ENCODE measurements at places on chromosomes 4 and X. TPM values are rescaled to one million over a fixed set of nuclear protein-coding genes. Genes with fewer than 3 reads are reported as not detected.

- H3K27ac ChIP-seq = no peak overlapping the region
- H3K27me3 ChIP-seq = no peaks in the 10 kb centered on the region
- no peaks in the 10 kb centered on the region for H3K4me1 ChIP-seq
- no peak for DNase-seq
- no peaks in the 10 kb centered on the region for H3K36me3 ChIP-seq
Observed at GRCh38 chr4:86280246-86280645, 79.6 kb downstream of the MAPK10 start.

DNA sequence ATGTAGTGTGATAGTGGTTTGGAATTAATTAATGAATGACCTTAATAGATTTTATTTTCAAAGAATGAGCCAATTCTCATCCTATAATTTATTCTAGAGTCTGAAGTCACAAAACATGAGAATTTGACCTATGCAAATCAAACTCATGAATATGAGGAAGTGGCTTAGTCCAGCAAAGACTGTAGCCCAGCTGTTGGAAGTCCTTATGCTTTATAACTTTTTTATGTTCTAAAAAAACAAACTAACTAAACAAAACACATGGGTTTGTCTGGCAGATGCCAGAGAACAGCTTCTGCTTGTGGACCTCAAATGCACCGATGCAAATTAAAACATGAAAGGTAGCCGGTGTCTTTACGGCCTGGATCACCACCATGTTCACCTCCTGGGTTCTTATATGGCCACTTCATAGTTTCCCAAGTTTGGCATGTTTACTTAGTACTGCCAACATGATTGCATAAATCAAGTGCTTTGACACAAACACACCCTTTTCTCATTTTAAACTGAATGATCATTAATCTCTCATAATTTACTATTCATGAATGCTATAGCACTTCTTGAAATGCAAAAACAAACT is 277.4 kb downstream of the PAPSS1 start:
- H3K27ac ChIP-seq = no peak overlapping the region
- no peaks in the 10 kb centered on the region for H3K4me1 ChIP-seq

GRCh38 chr4:66555301-66555700 is 885.0 kb upstream of the EPHA5 start:
- H3K4me3 ChIP-seq = no peak overlapping the region
- H3K27me3 ChIP-seq = no peaks in the 10 kb centered on the region
- H3K4me1 ChIP-seq = no peaks in the 10 kb centered on the region
- no peaks in the 10 kb centered on the region for H3K36me3 ChIP-seq
- H3K27ac ChIP-seq = no peak overlapping the region
- no peak for DNase-seq

DNA sequence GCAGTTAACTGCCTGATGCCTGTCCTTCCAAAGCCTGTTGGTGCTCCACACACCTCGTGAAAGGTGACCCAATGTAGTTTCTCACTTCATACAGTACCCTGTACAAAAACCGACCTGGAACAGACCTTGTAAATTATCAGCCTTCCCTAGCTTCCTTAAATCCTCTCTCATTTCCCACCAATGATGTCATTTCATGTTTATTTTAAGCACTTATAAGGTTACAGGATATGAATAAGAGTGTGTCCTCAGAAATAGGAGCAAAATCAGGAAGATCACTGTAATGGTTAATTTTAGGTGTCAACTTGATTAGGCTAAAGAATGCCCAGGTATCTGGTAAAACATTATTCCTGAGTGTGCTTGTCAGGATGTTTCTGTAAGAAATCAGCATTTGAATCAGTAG is 44.7 kb downstream of the TMEM150C start:
- no peaks in the 10 kb centered on the region for H3K36me3 ChIP-seq
- DNase-seq = no peak
- H3K27me3 ChIP-seq = no peaks in the 10 kb centered on the region
- H3K27ac ChIP-seq = no peak overlapping the region
- no peaks in the 10 kb centered on the region for H3K4me1 ChIP-seq

DNA sequence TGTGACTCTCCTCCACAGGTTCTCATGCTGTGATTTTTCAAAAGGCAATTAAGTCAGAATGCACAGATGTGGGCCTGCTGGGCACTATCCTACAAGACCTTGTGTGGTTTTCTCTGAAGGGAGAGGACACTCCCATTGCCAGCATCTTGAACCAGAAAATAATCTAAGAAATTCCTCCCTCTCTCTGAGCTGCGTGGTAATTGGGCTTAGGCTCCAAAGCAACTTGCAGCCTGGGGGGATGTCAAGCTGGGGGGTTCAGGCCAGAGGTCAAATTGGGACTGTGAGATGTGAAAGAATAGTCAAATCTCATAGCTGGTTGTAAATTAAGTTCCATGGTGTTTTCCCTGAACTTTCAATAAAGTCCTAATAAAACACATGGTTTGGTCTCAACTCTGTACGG is 350.6 kb upstream of the SLC7A11 start:
- H3K27me3 ChIP-seq = no peaks in the 10 kb centered on the region
- no peak overlapping the region for H3K27ac ChIP-seq
- no peak for DNase-seq
- no peak overlapping the region for H3K4me3 ChIP-seq
- H3K36me3 ChIP-seq = no peaks in the 10 kb centered on the region

DNA sequence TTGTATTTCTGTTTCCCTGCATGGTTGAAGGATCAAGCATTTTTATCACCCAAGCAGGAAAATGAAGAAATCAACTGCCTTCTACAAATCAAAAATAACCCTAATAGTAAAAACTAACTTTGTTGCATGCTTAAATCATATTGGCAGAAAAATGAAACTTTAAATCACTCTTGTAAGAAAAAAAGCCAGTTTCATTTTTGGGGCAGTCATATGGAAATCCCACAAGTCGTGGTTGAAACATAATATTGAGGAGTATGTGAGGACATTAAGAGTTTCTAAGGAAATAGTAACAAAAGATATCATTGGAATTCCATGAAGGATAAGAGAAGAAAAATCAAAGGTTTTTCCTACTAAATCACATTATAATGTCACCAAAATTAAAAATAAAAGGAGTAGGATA is 8.4 kb downstream of the TEC start:
- H3K27ac ChIP-seq = no peak overlapping the region
- DNase-seq = no peak
- H3K4me3 ChIP-seq = no peak overlapping the region
- H3K36me3 ChIP-seq = no peaks in the 10 kb centered on the region

DNA sequence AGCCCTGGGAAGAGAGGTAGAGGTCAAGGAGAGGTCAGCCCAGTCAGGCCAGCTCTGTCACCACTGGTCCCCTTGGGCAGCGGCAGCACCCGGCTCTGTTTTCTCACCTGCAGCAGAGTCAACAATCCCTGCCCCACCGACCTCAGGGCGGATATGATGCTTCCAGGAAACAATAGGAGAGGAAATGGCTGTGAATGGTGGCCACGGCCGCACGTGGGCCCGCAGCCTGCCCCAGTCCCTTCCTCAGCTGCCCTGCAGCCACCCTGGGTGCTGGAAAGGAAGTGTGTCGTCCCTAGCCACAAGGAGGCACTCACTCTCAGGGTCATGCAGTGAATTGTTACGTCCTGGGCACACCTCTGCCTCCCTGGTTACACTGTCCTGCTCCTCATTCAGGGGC is 92.5 kb upstream of the ENPP6 start:
- H3K4me1 ChIP-seq = peaks cover 15% of the 10 kb centered on the region
- H3K27ac ChIP-seq = no peak overlapping the region
- H3K36me3 ChIP-seq = no peaks in the 10 kb centered on the region
- H3K4me3 ChIP-seq = no peak overlapping the region
- DNase-seq = no peak

DNA sequence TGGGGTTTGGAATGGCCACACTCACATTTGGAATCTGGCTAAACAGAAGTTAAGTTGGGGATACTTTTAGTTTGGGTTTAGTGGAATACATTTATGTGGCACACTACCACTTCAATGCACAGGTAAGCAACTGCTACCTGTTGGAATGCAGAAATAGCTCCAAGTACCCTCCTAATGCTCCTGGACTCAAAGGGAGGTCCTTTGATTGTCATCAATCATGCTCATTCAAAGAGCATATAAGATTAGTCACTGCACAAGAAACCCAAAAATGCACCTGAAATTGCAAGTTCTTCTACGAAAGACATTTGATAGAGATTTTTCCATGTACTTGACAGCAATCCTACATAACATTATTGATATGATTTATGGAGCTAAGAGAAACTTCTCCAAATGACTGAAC is 247.7 kb downstream of the ANKRD50 start:
- H3K36me3 ChIP-seq = no peaks in the 10 kb centered on the region
- no peaks in the 10 kb centered on the region for H3K27me3 ChIP-seq
- DNase-seq = no peak
- no peak overlapping the region for H3K4me3 ChIP-seq

DNA sequence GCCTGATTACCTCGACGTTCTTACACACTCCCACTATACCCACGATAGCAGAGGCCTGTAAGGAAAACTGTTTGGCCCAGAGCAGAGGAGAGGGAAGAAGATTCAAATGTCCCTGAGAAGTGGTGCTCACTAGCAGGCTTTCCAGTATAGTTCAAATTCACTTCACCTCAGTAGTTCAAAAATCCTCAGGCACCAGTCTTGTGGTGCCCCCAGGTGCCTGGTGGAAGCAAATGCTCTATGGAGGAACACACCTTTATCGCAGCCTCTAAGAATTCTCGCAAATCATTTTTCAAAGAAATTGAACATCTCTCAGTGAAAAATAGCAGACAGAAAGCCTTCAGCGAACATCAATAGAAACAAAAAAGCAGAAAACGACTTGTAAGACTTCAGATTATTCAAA is 12.2 kb upstream of the MTMR1 start:
- no peak for DNase-seq
- H3K27me3 ChIP-seq = no peaks in the 10 kb centered on the region
- H3K36me3 ChIP-seq = no peaks in the 10 kb centered on the region
- no peak overlapping the region for H3K4me3 ChIP-seq
- H3K27ac ChIP-seq = no peak overlapping the region

DNA sequence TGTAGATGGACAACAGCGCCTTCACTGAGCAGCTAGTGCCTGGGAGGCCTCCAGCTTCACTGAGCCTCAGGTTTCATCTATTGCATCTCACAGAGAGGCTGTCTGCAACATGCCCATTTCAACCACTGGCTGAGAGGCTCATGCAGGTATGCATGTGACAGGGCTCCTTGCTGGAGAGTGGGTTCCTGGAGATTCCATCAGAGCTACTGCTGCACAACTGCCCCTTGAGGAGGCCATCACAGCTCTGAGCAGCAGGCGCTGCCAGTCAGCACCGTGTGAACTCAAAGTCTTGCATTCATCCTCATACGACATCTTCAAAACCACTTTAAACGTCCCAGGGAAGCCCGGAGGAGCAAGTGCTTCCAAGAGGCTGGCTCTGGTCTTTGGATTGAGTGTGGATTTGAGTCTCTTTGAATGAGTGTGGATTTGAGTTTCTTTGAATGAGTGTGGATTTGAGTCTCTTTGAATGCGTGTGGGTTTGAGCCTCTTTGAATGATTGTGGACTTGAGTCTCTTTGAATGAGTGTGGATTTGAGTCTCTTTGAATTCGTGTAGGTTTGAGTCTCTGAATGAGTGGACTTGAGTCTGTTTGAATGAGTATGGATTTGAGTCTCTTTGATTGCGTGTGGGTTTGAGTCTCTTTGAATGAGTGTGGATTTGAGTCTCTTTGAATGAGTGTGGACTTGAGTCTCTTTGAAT is 8.7 kb downstream of the P2RY8 start:
- DNase-seq = no peak
- peaks cover 22% of the 10 kb centered on the region for H3K36me3 ChIP-seq
- H3K4me3 ChIP-seq = no peak overlapping the region
- H3K4me1 ChIP-seq = peaks cover 64% of the 10 kb centered on the region

DNA sequence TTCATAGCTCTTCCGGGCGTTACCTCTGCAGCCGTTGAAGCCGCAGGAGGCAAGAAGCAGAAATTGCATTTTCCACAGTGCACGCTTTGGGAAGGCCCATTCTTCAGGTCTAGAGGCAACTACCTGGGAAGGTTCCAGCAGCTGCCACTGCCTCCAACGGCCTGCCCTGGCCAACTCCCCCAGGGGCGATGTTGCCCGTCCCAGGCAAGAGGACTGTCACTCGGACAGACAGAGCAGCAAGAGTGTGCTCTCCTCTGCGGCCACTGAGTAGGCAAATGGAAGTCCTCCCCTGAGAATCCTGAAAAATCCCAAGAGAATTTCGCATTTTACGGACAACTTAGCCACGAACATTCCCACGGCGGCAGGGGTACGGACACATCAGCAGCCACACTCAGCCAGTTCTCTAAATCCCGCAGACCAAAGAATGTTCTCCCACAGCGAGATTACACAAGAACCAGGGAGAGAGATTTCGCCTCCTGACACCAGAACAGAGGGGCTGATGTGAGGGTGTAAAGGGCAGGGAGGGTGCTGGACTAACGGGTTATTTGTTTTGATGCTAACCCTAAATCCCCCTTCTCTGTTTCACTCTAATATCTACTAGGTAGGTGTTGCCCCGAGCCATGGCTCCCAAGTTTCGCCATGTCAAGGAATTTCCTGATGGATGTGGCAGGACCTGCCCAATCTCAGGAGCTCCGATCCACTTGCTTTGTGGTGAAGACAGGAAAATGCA is 63.8 kb downstream of the SEPSECS start:
- H3K36me3 ChIP-seq = no peaks in the 10 kb centered on the region
- H3K27me3 ChIP-seq = no peaks in the 10 kb centered on the region
- DNase-seq = no peak
- no peak overlapping the region for H3K27ac ChIP-seq
- no peaks in the 10 kb centered on the region for H3K4me1 ChIP-seq

- no peak for DNase-seq
- H3K27me3 ChIP-seq = no peaks in the 10 kb centered on the region
- H3K4me1 ChIP-seq = no peaks in the 10 kb centered on the region
- no peaks in the 10 kb centered on the region for H3K36me3 ChIP-seq
- H3K27ac ChIP-seq = no peak overlapping the region
Observed at GRCh38 chr4:150234246-150234645, 156.0 kb downstream of the DCLK2 start.

- H3K27ac ChIP-seq = no peak overlapping the region
- peaks cover 42% of the 10 kb centered on the region for H3K4me1 ChIP-seq
- no peak for DNase-seq
- H3K4me3 ChIP-seq = no peak overlapping the region
Observed at GRCh38 chr4:1295405-1296055, 5.8 kb downstream of the MAEA start.

GRCh38 chrX:153988493-153988892 is 15.9 kb downstream of the TMEM187 start:
- no peak overlapping the region for H3K27ac ChIP-seq
- no peaks in the 10 kb centered on the region for H3K36me3 ChIP-seq
- peaks cover 38% of the 10 kb centered on the region for H3K4me1 ChIP-seq
- DNase-seq = no peak

DNA sequence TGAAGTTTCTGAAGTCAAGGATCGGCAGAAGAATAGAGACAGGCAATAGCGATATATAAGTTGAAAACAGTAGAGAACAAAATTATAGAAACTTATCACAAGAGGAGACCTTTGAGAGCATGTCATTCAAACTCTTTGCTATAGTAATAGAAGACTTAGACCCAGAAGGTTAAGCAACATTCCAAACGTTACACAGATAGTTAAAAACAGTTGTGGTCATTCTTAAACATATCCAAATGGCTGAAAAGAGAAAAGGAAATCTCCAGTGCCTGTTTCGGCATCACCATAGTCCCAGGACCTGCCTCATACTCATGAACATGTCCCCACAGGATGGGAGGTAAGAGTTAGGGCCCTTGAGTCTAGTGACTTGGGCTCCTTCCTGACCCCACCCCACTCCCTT is 258.1 kb upstream of the NOCT start:
- H3K27ac ChIP-seq = no peak overlapping the region
- no peak overlapping the region for H3K4me3 ChIP-seq
- H3K4me1 ChIP-seq = no peaks in the 10 kb centered on the region
- no peaks in the 10 kb centered on the region for H3K27me3 ChIP-seq

The SSX2B gene
- total RNA-seq = not detected

The FRMD7 gene
- not detected for total RNA-seq

The F8 gene
- 10.8 TPM for total RNA-seq

The ZC4H2 gene
- 7.1 TPM for total RNA-seq

The GIMD1 gene
- total RNA-seq = not detected

The SLC9B1 gene
- total RNA-seq = 1.2 TPM

The GPR34 gene
- total RNA-seq = 1.5 TPM

The AKAP14 gene
- not detected for total RNA-seq
